Osteocyte (in vitro differentiated cells): ENCODE measurements at places on chromosomes 6 and 20. TPM values are rescaled to one million over a fixed set of nuclear protein-coding genes. Genes with fewer than 3 reads are reported as not detected.

Gene TSHZ2
- total RNA-seq, result not detected in 2 replicates

Gene ZGPAT
- 24.3 and 28.0 TPM in 2 replicates for total RNA-seq

Gene PRDM1
- 0.29 TPM in 1 of 2 replicates, not detected in the other for total RNA-seq

Gene CEP162
- 10.1 and 10.7 TPM in 2 replicates for total RNA-seq

Gene DEFB132
- total RNA-seq, result not detected in 2 replicates

Gene AIF1
- total RNA-seq, result not detected in 2 replicates

Gene GABRR2
- total RNA-seq, result 0.68 and 0.97 TPM in 2 replicates

Gene DDX43
- not detected in 2 replicates for total RNA-seq

Gene BMP5
- not detected in 2 replicates for total RNA-seq

Gene LINC00237
- not detected in 2 replicates for total RNA-seq

Gene LTB
- total RNA-seq, result not detected in 2 replicates

Gene JPH2
- total RNA-seq, result 14.2 and 16.5 TPM in 2 replicates

Gene MROH8
- total RNA-seq, result 1.5 and 3.2 TPM in 2 replicates

Gene HLA-DPA1
- 1.8 and 2.0 TPM in 2 replicates for total RNA-seq

GRCh38 chr20:47544852-47545251 lies 43.2 kb downstream of the NCOA3 start:
- DNase-seq, result no peak

DNA sequence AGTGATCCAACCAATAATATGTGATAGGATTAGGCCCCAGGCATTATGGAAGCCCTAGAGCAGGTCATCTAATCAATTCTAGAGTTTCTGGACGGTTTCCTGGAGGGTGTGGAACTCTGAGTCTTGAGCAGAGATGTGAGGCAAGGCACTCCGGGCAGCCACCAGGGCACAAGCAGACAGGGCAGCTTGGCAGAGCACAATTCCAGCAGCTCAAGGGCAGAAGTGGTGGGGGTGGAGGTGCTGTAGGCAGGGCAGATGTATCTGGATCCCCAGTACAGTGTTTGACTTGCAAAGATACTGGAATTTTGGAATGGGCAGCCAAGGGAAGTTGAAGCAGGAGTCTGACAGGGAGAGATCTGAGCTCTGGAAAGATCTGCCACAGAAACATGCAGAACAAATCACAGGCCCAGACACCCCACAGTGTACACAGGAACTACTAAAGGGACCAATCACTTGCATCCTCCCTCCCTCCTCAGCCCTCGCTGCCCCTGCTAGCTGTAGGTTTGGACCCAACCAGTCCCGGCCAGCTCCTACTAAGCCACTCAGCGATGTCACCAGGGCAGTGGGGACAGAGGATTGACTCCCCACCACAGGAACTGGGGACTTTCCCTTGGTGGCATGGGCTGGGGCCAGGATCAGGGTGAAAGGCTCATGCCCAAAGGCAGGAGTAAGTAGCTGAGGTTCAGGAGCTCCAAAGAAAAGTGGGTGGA lies 47.0 kb downstream of the TFEB start:
- no peak for DNase-seq

- no peak for DNase-seq
Observed at GRCh38 chr6:24799541-24799915, 811 bp upstream of the ARMH2 start.

DNA sequence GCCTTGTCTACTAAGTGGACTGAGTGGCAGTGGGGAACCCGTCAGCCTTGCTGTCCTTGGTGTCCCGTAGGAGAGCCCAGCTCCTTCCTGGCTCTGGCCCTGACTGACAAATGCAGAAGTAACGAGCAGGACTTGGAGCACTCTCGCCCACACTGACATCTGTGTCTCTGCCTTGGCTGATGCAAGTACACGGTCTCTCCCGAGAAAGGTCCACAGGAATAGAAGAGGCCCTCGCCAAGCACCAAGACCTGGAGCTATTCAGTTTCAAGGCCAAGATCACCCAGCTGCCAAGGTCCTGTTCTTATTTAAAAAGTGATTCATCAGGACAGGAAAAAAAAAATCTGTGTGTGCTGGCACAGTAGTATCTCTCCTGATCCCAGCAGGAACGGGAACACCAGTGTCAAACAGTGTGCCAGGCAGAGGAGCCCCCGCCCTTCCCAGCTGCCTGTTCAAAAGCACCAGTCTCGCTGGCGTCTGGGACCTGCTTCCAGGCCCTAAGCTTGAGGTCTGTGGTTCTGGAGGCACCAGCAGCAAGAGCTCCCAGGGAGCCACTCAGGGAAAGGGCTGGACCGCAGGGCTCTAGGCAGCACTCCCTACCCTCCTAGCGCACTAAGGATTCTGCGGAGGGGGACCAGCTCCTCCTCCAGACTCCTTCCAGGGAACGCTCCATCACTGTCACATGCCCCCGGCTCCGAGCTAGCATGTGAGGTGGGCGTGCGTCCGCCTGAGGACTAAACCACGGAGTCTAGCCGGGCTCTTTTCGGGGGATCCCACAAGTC lies 376.9 kb downstream of the RNGTT start:
- no peak for DNase-seq

DNA sequence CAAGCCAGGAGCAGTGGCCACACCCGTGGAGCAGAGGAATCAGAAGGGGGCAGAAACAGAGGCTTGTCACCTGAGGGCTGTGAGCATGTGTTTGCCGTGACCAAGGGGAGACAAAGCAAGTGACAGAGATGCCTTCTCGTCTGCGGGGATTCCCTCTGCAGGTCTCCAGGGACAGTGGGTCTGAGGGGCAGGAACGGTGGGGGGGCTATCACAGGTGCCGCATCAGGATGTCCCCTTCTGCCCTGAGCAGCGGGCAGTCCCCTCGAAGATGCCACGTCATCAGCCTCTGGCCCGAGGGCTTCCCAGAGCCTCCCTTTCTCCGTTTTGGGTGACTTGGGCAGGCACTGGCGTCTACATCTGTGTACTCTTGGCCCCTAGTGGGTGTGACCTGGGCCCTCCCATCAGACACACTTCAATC lies 338.7 kb downstream of the PREX1 start:
- DNase-seq, result no peak

GRCh38 chr6:10391799-10392198 lies 23.1 kb downstream of the TFAP2A start:
- DNase-seq, result no peak

- no peak for DNase-seq
Observed at GRCh38 chr6:28393912-28394662, 5.5 kb downstream of the ZSCAN12 start.

DNA sequence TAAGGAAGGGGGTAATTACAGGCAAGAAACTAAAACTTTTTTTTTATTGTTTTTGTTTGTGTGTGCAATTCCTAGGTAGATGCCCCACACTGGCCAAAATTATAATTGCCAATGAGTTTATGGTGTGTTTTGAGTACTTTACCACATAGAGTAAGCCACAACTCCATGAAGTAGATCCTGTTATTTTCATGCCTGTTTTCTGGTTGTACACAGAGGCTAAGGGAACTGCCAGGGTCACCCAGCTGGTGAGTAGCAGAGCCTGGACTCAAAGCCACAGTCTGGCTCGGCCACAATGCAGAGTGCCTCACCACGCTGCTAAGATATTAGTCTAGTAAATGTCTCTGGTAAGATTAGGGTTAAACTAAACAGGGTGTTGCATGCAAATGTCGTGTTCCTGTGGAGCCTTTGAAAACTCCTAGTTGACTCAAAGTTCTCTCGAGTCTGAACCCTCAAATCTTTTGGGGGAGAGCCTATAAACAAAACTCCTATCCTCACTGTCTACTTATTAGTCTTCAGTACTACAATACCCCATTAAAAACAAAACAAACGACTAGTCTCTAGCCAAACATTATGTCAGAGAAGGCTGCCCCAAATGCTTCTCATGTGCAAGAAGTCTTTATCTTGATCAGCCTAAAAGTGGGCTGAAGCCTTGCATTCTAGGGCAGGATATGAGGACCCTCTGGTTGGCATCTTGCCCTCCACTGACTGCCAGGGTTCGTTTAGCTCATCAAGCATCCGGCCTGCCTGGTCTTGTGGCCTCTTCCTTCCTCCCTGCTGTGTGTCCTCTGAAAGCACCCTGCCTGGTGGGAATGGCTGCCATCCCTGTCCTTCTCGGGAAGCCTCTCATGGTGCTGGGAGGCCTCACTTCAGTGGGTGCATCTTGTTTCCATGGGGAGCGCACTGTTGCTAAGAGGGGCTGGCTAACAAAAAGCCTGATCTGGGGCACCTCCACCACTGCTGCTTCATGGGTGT lies 4.2 kb downstream of the DUSP22 start:
- DNase-seq, result peak; percentile 84

- no peak for DNase-seq
Observed at GRCh38 chr20:51591871-51592270, 49.4 kb upstream of the NFATC2 start.

- no peak for DNase-seq
Observed at GRCh38 chr6:168170841-168171601, 92.0 kb upstream of the FRMD1 start.

- DNase-seq, result no peak
Observed at GRCh38 chr6:12608016-12608860, 108.3 kb upstream of the PHACTR1 start.

DNA sequence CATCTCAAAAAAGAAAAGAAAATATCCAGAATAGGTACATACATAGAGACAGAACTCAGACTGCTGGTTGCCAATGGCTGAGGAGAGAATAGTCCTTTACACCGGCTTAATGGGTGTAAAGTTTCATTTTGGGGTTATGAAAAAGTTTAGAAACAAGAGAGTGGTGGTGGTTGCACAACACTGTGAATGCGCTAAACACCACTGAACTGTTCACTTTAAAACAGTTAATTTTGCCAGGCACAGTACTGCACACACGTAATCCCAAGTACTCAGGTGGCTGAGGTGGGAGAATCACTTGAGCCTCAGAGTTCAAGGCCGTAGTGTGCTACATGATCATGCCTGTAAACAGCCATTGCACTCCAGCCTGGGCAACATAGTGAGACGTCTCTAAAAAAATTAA lies 7.6 kb downstream of the ILRUN start:
- no peak for DNase-seq

DNA sequence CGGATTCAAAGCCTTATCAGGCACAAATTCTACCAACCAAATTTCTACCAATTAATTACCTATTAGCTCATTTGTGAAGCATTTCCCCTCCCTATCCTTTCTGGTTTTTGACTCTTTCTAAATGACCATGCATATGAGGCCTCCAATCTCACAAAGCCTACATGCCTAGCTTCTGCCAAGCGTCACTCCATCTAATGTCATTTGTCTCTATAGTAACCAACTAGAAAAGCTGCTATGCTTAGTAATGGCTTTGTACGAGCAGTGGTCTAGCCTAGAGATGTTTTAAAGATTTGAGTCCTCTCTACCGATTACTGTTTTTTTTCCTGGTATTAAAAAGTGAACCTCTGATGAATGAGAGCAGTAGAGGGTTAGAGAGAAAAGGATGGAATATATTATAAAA lies 4.8 kb upstream of the ASF1A start:
- no peak for DNase-seq

- no peak for DNase-seq
Observed at GRCh38 chr20:14709439-14709838, 372.0 kb upstream of the FLRT3 start.

DNA sequence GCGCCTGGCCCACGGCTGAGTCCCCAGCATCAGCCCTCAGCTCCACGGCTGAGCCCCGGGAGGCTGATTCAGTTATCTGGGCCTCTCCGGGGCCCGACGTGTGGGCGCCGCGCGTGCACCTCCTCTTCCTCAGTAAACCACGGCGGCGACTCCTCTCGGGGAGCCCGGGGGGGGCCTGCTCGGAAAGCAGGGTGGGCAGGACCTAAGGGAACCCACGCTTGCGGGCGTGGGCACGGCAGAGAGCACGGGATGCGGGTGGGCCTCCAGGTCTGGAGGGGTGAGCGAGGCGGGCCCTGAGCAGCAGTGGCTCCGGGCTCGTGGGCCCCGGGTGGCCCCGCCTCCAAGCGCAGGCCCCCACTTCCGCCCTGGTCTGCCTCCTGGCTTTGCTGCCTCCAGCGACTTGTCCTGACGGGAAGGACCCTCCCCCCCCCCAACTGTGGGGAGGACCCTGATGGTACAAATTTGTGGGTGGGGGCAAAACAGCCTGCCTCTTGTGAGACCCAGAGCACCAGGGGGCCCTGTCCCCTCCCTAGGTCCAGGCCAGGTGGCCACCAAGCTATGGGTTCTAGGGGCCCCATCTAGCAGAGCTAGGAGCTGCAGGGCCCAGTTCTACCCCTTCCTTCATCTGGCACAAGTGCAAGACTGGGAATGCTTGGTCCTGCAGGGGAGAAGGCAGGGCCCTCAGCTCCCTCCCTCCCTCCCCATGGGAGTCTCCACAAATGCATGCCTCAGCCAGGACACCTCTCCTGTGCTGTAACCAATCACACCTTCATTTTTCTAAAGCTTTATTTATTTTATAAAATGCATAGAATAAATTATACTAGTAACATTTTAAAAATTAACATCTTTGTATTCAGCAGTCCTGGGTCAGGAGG lies 16.9 kb downstream of the UCKL1 start:
- DNase-seq, result no peak

DNA sequence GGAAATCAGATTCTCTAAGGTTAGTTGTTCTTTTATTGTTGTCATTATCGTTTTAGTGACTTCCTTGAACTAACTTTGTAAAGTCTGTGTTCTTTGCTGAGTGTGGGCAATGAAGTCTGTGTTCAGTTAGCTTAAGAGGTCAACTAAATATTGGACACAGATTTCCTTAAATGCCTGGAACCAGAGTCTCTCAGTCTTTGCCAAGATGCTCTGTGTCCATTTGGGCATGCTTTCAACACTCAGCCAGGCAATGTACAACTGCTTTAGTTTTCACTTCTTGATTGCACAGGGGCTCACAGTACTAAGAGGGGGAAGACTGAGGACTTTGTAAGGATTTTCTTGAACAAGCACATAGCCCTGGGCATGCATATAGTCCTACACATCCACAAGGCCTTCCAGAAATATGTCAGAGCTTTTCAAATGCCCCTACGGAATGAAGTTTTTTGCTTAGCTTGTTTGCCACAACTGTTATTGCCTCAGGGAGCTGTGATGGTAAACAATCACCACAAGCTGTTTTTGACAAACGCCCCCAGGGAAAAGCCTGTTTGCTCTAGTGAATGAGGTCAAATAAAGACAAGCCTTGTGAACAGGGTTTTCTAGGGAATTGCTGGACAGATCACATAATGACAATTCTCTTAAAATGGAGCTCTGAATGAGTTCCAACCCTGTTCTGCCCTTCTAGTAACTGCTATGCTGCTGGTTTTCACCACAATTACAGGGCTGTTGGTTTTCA lies 82.5 kb downstream of the B3GAT2 start:
- DNase-seq, result no peak

GRCh38 chr20:43537921-43538877 lies 20.6 kb upstream of the SGK2 start:
- peak; percentile 89 for DNase-seq

GRCh38 chr20:9458138-9458796 lies 56.1 kb upstream of the LAMP5 start:
- no peak for DNase-seq

GRCh38 chr6:75892384-75892783 lies 143.3 kb downstream of the MYO6 start:
- no peak for DNase-seq

DNA sequence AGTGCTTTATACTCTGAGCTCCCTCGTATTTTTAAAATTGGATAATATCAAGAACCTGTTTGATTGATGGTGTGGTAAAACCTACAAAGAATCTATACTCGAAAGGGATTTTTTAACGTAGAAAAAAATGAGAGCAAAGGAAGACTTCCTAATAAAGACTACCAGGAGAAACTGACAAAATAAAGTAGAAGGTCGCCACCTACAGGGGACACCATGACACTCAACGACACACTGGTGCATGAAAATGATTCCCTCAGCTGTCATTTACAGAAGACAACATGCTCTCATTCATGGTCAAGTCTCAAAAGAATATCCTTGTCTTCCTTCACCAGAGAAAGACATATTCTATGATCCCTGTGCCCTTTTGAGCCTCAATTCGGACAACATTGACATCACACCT lies 10.1 kb upstream of the NHSL1 start:
- DNase-seq, result no peak

GRCh38 chr6:134458857-134459657 lies 141.1 kb upstream of the SGK1 start:
- no peak for DNase-seq

- no peak for DNase-seq
Observed at GRCh38 chr6:99334526-99335127, 14.8 kb downstream of the FAXC start.
